DMS153 (cell line): ENCODE measurements at places on chromosomes 11 and 22.

- no peak for DNase-seq
Measured at GRCh38 chr11:4830909-4831308, 9.8 kb downstream of the OR51F2 start.

DNA sequence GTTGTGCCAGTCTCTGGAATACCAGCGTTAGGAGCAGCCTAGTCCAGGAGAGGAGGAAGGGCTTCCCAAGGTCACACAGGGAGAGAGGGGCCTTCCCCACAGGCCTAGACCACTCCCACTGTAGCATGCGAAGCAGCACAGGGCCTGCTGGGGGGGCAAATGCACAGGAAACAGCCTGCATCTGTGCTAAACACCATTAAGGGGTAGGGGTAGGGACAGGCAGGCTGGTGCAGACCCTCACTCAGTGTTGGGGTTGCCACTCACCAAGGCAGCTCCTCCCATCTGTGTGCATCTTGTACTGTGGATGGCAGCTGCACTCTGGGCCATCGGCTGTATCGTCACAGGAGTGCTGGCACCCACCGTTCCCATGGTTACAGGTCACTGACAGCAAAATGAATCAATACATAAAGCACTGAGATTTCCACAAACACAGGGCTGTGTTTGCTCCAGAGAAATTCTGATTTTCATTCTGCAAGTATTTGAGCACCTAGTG, 24.9 kb downstream of the SCUBE2 start:
- DNase-seq, result peak; percentile 1

GRCh38 chr11:88435415-88435814, 97.9 kb upstream of the CTSC start:
- DNase-seq, result no peak

- DNase-seq, result no peak
Measured at GRCh38 chr11:97890466-97890865, 1130.3 kb upstream of the CNTN5 start.

DNA sequence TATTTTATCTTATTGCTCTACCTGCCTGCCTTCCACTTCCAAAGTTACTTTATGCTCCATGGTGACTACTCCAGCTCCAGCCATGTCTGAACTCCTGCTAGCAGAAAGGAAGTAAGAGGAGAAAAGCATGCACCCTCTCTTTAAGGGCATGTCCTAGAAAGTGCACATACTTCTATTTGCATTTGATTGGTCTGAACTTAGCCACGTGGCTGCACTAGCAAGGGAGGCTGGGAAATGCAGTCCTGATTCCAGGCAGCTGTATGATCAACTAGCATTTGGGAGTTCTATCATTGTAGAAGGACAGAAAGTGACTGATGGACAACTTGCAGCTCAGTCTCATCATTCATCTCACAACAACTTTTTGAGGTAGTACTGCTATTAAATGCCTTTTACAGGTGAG, 515.7 kb downstream of the BUD13 start:
- no peak for DNase-seq

GRCh38 chr11:118514103-118514502, 13.2 kb upstream of the TTC36 start:
- no peak for DNase-seq

- DNase-seq, result no peak
Measured at GRCh38 chr11:73177380-73177777, 35.3 kb upstream of the FCHSD2 start.

DNA sequence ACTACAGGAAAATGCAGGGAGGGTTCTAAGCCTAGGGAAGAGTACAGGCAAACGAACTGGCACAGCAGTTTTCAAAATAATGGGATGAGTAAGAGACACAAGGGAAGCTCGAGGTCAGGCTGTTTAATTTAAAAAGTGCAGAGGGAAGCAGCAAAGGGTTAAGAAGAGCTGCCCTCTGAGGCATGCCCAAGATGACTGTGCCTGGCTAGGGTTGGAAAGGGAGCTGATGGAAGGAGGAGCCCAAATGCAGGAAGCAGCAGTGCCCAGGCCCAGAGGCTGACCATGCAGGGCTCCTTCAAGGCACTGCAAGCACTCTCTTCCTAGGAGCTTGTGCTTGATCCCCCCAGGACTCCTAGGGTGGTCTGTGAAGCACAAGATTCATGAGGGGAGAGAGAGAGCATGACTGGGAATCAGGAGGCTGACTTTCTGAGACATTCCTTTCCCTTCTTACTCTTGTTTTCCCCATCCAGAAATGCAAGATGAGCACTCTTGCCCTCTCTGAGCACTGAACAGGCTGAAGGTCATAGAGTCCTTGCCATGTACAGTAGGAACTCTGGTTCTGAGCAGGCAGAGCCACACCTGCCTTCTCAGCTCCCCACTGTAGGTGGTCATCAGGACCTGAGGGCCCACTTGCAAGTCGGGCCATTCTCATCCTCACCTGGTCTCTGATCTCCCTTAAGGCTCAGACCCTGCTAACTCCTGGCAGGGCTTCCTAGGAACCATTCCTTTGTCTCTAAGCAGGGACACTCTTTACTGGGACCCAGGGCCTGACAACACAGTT, 46.7 kb upstream of the DRD2 start:
- DNase-seq, result no peak

DNA sequence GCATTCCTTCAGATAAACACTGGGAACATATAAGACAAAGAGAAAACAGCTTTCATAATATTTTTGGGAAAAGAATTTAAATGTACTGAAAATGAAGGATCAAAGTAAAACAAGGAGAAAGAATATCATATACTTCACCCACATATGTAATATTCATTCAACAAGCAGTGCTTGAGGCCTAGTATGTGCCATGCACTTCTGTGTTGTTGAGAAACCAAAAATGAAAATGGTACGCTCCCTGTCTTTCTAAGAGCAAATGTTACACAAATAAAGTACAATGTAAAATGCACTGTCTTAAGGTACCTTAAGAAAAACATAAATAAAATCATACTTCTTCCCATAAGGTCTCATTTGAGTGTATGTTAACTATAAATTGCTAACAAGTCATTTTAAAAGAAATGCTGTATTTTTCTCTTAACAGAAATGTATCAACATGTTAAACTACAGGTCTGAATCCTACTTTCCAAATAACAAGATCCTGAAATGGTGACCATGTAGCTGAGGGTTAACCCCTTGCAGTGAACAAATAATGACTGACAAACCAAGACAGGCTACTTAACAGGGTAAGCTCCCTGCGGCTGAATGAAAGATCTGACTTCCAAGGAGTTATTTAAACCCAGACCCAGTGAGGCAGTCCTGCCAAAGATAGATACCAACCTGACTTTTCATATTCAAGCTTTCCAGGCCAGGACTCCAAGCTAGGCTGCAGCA, 377.6 kb downstream of the DCDC1 start:
- DNase-seq, result no peak

GRCh38 chr22:50186761-50187523, 1.2 kb downstream of the TRABD start:
- DNase-seq, result no peak

DNA sequence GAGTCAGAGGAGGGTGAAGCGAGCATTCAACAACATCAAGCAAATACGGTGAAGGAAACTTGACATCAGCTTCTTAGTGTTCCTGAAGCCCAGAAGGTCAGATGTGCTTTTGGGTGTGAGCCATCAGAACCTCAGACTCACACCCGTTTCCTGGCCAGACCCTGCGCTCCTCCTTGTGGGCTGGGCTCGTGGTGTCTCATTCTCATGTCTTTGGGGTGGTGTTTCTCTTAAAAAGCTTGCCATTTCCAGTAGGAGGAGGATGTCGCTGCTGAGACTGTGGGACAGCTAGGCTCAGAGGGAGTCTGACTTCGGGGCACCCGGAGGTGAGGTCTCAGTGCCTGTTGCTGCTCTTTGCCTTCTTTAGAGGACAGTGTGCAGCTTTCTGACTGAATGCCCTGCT, 24.2 kb downstream of the PPFIBP2 start:
- no peak for DNase-seq

DNA sequence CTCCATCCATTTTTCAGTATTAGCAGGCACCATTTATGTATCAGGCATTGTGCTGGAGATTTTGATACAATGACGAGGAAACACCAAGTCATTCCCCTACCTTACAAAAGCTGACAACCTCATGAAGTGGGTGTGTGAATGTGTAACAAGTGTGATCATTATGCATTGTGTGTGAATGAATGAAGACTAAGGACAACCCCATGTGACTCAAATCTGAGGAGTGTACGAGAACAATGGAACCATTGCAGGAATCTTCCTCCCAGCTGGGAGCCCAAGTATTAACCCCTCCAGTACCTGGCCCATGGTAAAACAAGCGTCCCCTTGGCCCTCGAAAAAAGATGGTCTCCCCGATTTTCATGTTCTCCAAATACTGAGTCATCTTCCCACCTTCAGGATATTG, 4.4 kb downstream of the CYB5R2 start:
- DNase-seq, result no peak

DNA sequence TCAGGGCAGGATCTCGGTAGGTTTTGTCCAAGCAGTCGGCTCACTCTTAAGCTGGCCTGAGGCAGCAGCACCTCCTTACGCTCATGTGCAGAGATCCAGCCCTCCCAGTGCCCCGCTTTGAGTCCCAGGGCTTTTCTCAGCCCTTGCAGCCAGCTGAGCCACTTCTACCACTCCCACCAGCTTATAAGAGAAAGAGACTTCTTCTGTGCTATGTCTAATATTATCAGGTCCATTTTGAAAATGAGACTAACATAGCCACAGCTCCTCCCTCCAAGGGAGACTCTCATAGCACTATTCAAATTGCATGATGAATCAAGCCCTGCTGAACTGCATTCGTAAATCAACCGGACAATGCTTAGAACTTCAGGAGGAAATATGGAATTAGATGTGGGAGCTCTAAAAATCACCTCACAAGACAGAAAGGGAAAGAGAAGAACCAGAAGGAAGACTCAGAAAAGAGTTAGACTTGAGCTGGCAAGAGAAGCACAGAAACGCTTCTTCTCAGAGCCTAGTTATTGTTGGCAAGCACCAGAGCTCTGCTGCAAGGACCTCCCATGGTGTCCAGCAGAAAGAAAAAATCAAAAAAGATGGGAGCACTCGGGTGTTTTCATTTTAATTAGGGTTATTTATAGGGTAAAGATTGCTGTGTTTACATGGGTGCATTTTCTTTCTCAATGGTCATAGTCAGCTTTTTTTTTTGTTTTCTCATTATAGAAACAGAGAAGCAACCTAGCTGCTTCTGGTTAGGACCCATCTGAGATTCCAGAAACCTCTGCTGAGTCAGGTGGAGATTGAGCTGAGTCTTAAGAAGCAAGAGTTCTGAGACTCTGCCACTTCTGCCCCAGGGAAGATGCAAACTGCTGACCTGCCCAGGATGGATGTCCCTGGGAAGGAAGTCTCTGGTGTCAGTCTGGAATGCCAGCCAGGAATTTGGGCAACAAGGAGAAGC, 181.4 kb downstream of the ETS1 start:
- DNase-seq, result no peak

DNA sequence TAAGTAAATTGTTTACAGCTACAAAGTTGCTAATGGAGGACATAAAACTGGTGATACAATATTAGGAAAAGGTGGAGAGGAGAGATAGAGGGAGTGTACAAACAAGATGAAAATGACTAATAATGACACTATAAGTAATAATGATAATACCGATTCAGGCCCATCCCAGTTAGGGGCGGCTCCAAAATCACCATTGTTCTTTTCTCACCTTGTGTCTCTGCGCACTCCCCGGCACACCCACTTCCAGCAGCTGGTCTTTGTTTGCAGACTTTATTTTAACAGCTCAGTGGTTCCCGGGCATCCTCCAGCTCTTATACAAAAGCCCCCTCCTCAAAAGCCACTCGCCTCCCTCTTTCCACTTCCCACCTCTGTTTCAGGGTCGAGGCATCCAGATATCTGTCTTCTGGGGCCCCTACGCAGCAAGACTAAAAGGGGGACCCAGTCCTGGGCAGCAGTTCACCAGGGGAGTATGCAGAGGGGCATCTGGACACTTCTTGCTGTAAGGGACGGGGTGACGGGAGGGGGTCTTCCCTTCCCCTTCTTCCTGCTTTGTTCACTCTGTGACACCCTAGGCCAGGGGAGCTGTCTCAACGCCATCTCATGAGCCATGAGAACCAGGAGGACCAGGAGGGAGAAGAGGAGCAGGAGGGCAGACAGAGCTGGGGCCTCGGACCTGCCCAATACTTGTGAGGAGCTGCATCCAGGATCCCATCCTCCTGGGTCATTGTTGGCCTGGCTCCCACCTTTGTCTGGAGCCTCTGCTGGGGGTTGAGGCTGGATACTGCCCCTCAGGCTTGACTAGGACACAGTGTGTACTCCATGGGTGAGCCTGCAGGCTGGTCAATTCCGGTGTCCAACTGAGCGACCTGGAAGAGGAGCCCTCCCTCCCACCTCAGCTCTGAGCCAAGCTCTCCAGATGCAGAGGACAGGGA, 2.7 kb downstream of the APOL2 start:
- no peak for DNase-seq

- no peak for DNase-seq
Measured at GRCh38 chr22:36232715-36233401, 6.5 kb downstream of the APOL2 start.

- DNase-seq, result peak; percentile 73
Measured at GRCh38 chr11:105179542-105180278, 40.1 kb upstream of the CARD18 start.

DNA sequence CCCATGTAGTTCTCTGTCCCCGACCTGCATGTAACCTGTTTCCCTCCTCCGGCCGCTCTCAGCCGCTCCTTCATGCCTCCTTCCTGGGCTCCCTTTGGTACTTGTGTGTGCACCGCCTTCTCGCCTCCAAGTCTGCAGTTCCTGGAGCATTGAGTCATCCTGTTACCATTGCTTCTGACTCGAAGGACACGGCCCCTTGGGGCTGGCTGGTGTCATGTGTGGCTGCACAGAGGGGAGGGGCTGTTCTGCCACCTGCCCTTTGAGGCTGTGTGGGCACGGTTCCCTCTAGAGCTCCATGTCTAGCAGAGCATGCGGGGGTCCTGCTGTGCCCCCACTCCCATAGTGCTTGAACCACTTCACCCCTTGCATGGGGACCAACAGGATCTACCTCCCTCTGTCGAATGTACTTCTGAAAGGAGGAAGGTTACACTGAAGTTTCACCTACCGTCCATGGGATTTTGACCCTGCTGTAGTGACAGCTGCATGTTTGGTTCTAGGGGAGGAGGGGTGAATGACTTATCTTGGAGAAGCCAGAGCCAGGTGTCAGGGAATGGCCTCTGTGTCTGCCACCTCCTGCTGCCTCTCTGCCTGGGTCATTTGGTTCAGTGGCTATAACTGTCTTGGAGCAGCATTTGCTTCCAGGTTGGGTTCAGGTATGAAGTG, 39.6 kb downstream of the BCR start:
- peak; percentile 6 for DNase-seq

- DNase-seq, result peak; percentile 46
Measured at GRCh38 chr11:45285930-45286632, at the start of gene SYT13. Gene SYT13 (minus strand): TSS chr11:45286341. CDS start chr11:45286207, 134 bp downstream.

DNA sequence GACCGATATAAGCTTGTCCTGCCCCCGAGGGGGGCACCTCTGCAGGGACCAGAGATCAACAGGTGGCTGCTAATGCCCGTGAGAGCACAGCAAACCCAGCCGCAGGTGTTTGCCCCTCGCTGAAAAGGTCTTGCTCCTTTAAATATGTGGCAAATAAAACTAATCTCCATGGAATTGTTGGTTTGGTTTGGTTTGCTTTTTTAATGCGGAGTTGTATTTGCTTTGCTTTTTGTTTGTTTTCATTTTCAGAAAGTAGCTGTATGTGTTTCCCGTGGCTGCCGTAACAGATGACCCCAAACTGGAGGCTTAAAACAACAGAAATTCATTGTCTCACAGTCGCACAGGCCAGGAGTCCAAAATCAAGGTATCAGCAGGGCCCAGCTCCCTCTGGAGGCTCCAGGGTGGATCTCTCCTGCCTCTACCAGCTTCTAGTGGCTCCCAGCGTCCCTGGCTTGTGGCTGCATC, 93.0 kb downstream of the CELSR1 start:
- DNase-seq, result no peak
